ENCODE measurements at places on chromosomes 13 and 19.

DNA sequence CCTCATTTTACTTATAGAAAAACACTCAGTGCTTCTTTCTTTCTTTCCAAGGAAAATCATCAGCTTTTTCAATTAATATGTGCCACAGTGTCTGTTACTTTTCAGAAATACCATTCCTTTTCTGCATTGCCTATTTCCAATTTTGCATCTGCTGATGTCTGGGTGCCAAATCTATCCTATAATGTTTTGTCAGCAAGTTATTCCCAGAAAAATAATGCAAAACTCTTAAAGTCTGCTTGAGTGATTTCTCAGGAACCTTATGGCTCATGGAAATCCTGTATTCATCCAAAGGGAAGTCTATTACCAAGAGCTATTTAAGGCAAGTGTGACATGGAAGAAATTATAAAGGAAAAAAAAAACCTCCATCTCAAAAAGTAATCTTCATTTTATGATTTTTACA is 224.4 kb downstream of the FGF14 start:
- DNase-seq: no peak

- DNase-seq: no peak
Measured at GRCh38 chr19:384799-385169, 24.2 kb downstream of the C2CD4C start.

DNA sequence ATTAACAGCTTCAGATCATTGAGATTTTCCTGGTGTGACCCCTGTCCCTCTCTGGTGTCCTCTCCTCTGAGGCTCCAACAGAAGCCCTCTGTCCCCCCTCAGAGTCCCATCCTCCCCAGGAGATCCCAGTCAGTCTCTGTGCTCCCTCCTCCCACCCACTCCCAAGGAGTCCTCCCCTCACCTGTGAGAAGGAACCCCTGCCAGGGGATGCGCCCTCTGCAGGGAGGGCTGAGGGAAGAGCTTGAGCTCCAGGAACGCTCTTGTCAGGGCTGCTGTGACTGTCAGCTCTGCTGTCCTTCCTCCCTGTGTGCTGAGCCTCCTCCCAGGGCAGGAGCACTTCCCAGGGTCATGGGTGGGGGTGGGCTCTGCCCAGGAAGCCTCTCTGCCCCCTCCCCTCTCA is 33.2 kb downstream of the CEACAM8 start:
- DNase-seq: no peak

GRCh38 chr19:55133639-55134444 is 15.2 kb downstream of the TNNT1 start:
- DNase-seq: no peak

DNA sequence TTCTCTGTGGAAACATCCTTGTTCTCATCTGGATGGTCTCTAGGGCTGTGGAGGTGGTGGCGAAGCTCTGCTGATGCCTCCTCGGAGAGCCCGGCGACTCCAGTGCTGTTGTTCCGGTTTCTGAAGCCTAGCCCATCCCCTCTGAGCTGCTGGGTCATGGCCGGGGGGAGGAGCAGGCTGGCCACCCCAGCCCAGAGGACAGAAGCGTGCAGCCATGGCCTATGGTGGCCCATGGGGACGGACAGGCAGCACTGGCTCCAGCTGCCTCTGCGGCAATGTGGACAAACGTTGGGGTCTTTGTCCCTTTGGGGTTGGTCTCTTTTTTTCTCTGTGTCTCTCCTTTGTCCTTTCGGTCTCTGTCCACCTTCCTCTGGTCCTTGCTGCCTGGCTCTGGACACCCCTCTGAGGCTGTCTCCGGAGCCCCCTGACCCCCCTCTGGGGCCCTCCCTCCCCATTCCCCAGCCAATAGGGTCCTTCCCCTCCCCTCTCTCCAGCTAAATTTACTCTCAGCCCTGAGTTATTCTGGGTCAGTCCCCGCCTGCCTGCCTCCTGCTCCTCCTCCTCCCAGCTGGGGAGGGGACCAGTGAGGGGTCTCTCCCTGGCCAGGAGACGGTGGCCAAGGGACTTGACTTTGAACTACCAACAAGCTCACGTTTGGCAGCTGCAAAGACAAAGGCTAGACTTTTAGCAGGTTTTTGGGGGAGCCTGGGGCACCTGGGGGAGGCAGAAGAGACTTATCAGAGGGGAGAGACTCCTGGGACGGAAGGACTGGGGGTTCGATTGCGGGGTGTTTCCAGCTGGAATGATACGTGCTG is at the start of gene HRC:
Gene HRC, minus strand, starts transcription at position 392 of the 815 bp plus-strand sequence. Its CDS starts 159 bp downstream, at position 233.
- no peak for DNase-seq

- no peak for DNase-seq
Measured at GRCh38 chr19:28999724-29000433, 213.1 kb downstream of the UQCRFS1 start.

DNA sequence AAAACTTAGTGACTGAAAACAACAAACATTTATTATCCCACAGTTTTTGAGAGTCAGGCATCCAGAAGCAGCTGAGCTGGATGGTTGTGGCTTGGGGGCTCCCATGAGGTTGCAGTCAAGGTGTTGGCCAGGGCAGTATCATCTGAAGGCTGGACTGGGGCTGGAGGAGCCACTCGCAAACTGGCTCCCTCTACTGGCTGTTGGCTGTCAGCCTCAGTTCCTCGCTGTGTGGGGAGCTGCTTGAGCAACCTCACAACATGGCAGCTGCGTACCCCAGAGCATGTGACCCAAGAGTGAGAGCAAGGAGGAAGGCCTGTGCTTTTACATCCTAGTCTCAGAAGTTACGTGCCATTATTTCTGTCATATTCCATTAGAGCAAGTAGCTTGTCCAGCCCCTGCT is 9.7 kb downstream of the YJU2 start:
- no peak for DNase-seq

GRCh38 chr19:7852851-7853769 is 21.1 kb downstream of the PRR36 start:
- peak; percentile 90 for DNase-seq

DNA sequence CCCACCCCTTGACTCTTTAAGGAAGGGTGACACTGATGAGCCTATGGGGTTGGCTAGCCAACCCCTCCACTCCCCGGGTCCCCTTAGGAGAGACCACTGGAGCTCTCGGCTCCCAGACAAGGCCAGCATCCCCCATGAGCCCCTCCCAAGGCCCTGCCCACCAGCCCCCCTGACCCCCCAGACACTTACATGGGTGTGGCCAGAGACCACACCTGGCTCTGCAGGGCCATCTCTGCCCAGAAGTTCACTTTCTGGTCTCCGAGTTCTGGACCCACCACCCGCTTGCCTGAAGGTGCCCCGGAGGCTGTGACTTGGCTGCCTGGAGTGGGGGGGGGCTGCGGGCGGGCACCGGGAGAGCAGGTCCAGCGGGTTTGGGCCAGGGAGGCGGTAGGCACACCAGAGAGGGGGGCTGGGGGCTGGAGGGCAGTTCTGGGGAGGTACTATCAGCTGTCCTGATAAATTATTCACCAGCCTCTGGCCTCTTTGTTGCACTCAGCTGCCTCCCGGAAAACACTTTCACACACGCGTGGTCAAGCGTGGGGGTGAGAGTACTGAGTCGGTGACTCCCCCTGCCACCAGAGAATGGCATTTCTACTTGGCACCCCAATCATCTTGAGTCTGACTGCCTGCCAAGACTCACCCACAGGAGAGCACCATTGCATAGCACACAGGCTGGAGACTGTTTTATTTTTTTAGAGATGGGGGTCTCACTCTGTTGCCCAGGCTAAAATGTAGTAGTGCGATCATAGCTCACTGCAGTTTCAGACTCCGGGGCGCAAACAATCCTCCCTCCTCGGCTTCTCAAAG is at the start of gene PALM3:
Gene PALM3, minus strand, starts transcription at position 326 of the 807 bp plus-strand sequence. Its CDS starts 96 bp downstream, at position 230.
- DNase-seq: peak; percentile 10

DNA sequence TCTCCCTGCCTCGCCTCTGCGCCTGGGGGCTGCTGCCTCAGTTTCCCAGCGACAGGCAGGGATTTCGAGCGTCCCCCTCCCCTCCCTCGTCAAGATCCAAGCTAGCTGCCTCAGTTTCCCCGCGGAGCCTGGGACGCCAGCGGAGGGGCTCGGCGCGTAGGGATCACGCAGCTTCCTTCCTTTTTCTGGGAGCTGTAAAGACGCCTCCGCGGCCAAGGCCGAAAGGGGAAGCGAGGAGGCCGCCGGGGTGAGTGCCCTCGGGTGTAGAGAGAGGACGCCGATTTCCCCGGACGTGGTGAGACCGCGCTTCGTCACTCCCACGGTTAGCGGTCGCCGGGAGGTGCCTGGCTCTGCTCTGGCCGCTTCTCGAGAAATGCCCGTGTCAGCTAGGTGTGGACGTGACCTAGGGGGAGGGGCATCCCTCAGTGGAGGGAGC is 722 bp upstream of the ICAM1 start:
- DNase-seq: peak; percentile 27

GRCh38 chr19:55118401-55118991 is 1.1 kb upstream of the PPP1R12C start:
- no peak for DNase-seq

GRCh38 chr13:51978796-51979556 is 32.3 kb downstream of the ATP7B start:
- no peak for DNase-seq

GRCh38 chr13:110524541-110525257 is 36.8 kb downstream of the RAB20 start:
- DNase-seq: no peak
